ENCODE measurements at places on chromosomes 11 and 22.

DNA sequence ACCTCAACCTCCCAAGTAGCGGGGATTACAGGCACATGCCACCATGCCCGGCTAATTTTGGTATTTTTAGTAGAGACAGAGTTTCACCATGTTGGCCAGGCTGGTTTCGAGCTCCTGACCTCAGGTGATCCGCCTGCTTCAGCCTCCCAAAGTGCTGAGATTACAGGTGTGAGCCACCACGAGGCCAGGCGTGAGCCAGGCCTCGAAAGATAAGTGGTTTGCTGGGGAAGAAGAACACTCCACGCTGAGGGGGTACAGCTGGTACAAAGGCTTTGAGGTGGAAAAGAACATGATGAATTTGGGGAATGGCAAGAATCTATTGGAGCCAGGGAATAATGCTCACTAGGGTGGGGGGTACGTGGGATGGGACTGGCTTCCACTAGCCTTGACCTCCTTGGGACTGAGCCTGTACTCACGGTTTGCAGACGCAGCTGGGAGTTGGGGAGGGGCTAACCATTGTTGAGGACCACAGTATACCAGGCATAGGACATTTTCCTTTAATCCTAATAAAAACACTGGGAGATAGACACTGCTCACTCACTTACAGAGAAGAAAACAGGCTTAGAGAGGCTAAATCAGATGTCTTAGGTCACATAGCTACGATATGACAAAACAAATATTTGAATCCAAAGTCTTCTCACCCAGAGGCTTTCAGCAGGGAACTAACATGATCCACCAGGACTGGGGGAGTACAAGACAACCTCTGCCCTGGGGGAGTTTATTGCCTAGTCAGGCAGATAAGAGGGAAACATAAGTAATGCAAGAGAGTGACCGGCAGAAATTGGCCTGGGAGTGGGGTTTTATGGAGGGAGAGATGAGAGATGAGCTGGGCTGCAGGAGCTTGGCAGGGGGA is 4.9 kb downstream of the SLCO2B1 start:
- DNase-seq, result no peak

DNA sequence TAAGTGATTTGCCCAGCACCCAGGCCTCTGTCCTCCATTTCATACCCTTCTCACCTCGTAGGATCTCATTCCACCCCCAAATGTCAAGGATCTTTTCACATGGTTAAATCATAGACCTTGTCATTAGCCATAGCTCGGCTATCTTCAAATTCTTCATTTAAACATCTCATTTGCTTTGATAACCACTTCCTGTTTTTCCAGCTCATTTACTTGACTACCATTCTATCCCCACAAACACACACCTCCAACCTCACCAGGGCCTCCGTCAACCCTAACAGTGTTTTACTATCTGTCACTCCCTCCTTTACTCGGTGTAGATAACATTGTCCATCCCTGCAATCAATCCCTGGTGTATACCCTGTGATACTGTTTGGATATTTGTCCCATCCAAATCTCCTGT is 36.8 kb upstream of the LARGE1 start:
- no peak for DNase-seq

DNA sequence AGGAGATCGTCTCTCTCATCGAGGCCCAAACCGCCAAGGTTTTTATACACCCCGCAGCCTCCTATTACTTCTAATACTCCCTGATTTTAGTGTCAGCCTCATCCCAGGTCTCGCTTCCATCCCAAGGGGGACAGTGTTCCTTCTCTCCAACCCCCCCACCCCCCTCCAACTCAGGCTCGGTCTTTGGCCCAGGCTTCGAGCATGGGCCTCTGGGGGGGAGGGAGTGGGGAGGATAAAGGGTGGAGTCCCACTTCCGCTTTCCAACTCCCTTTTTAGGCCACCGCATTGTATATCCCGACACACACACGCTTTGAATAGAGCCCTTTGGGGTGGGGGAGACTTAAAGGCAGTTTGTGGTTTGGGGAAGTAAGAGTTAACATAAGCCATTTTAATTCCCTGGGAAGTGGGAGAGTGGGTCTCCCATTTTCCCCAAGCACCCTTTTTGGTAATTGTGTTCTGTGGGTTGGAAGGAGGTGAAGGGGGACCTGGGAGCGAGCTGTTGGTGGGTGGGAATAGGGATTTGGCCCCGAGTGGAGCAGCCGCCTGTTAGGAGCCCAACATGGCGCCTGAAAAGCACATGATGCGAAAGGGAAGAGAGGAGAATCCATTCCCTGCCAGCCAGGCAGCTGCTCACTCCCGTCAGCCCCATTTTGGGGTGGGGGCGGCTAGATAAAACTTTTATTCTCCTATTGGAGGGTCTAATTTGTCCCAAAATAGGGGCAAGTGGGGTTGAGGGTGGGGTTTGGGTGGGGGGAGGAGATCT is 844 bp downstream of the PCF11 start:
- DNase-seq, result peak; percentile 83

DNA sequence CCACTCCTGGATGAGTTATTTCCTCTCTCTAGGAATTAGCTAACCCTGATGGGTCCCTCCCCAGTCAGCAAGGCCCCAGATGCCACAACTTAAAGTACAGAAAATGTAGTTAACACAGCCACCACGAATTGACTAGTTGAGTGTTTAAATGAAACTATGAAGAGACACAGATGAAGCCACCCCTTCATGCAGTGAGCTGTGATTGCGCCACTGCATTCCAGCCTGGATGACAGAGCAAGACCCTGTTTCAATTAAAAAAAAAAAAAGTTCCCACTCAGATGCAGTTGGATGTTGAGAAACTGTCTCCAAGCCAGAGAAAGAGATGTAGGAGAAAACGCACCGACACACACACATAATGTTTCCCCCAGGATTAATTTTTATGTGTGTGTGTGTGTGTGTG is 53.3 kb downstream of the SCN3B start:
- DNase-seq, result no peak

GRCh38 chr11:12624595-12624994 is 49.6 kb upstream of the TEAD1 start:
- no peak for DNase-seq
